Suppressor macrophage treated with lipopolysaccharide for 4 hours (primary cell): ENCODE measurements at places on chromosomes 13 and 19.
A peak's percentile ranks its signal among the peaks of the same experiment; 100 is the strongest.

DNA sequence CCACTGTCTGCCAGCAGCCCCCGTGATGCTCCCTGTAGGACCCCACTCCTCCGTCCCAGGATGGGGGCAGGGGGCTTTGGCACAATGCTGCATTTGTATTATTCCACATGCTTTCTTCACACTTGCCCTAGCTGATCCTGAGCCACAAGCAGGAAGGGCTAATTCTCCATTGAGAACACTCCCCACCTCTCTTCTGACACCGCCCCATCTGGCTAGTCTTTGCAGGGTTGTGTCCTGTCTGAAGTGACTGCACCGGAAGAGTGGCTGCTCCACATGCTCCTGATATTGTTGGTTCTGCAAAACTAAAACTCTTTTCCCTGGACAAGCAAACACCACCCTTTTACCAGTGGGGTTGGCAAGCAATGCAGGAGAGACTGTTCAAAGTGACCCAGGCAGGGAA is 18.0 kb downstream of the ZNF574 start:
- DNase-seq: no peak

DNA sequence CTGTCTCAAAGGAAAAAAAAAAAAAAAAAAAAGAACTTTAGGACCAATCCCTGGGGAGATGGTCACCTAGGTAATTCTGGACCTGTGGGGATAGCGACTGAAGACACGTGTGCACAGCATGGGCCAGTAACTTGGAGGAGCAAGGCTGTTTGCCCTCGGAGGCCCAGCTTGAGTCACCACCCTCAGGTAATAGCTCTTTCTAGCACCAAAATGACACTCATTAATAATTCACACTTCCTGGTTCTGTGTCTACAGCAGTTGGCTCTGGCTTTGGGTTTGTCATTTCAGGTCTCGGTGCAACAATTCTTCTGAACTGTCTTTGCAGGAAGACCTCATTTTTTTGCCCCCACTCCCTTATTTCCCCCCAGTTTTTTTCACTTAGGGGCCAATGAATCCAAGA is 3.9 kb upstream of the ATP11A start:
- DNase-seq: no peak

DNA sequence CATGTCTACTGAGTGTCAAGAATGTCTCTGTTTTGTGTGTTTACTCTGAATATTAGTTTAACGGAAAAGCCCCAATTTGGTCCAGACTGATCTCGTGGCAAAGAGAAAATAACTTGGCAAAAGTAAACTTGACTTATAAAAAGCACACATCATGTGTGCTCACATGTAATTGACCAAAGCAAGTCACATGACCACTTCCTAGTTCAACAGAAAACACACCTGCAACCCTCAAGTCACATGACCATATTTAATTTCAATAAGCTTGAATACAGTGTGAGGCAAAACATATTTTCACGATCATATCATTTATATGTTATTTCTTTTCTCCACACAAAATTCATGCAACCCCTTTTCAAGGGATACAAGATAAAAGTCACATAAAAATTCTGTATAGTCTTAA is 662.4 kb downstream of the SLITRK1 start:
- no peak for DNase-seq

DNA sequence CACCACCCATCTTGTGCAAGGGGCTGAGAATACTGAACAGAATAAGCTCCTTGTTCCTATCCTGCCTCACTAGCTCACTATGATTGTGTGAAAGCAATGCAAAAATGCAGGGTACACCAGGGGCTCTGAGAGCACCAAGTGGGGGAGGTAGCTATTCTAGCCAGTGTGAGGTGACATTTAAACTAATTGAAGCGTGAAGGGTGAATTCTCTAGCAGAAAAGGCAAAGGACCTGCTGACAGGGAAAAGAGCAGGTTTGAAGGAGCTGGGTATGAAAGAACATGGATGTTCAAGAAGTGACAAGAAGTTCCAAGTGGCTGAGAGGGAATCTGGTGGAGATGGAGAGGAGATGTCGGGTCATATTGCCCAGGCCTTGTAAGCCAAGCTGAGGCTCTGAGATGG is 64.2 kb downstream of the SIAH3 start:
- DNase-seq: no peak

DNA sequence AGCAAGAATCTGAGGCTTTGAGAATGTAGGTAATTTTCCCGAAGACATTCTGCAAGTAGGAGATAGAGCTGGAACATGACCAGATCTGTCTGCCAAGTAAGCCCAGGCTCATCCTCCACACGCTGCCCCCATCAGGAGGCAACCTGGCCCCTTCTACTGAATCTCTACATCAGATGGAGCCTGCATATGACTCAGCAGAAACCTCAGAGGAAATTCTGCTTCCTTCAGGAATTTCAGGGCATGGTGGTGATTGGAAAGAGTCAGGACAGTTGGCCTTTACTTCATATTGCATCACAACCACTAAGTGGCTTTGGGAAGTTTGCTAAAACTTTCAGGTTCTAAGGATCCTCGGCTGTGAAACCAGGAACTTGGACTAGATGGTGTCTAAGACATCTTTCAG is 85.2 kb downstream of the LRRC63 start:
- peak; percentile 71 for DNase-seq

GRCh38 chr13:113933901-113934300 is 40.0 kb downstream of the C13orf46 start:
- DNase-seq: no peak

DNA sequence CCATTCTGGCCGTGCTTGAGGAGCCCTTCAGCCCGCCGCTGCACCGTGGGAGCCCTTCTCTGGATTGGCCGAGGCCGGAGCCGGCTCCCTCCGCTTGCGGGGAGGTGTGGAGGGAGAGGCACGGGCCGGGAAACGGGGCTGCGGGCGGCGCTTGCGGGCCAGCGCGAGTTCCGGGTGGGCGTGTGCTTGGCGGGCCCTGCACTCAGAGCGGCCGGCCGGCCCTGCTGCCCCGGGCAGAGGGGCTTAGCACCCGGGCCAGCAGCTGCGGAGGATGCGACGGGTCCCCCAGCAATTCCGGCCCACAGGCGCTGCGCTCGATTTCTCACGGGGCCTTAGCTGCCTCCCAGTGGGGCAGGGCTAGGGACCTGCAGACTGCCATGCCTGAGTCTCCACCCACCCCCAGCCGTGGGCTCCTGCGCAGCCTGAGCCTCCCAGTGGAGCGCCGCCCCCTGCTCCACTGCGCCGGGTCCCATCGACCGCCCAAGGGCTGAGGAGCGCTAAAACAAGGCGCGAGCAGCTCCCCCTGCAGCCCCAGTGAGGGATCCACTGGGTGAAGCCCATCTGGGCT is 76.5 kb downstream of the PCDH20 start:
- no peak for DNase-seq
